ENCODE measurements at places on chromosomes 1 and 21.

DNA sequence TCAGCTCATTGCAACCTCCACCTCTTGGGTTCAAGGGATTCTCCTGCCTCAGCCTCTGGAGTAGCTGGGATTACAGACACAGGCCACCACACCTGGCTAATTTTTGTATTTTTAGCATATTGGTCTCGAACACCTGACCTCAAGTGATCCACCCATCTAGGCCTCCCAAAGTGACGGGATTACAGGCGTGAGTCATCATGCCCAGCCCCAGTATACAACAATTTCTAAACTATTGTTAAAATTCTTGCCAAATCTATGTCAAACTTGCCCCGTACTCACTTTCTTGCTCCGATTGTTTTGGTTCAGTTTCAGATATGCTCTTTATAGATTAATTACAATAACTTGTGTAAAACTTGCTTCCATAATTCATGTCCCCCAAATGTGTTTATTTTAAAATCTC lies 4.1 kb downstream of the RGS18 start:
- no peak for DNase-seq

GRCh38 chr21:45736690-45737484 lies 93.4 kb downstream of the PCBP3 start:
- no peak for DNase-seq

DNA sequence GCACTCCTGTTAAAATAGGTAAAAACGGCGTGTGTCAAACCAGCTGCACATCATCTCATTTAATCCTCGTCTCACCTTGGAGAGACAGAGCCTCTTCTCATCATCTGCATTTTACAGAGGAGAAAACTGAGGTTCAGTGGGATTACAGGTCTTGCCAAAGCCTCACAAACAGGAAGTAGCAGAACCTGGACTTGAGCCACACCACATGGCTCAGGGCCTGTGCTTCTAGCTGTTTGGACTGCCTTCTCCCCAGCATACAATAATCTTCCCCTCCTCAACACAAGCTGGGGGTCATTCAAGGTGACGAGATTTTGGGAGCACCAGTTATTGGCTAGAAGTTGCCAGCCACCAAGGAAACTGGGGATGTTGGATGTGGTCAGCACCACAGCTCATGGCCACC lies 167.9 kb upstream of the ZC3H12A start:
- no peak for DNase-seq

- DNase-seq = no peak
Observed at GRCh38 chr21:35635994-35636393, 424.3 kb downstream of the SETD4 start.

GRCh38 chr1:53273526-53273925 lies 35.2 kb upstream of the MAGOH start:
- DNase-seq = no peak

GRCh38 chr21:42271065-42271464 lies 44.1 kb downstream of the TFF3 start:
- DNase-seq = no peak

DNA sequence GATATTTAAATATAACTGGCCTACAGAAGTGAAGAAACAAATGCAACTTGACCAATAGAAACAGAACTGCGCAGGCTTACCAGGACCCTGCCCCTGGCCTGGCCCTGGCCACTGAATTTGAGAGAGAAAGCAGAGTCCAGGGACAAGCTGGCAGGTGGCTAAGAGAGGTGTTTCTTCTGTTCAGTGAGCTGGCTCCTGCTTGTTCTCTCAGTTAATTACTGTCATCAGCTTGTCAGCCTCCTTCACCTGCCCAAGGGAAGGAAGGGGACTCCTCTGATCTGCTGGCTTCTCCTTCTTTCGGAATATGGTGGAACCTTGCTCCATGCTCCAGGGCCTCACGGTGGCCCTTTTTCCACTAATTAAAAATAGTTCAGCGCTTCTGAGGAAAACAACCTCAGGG lies 388.4 kb downstream of the DISC1 start:
- DNase-seq = peak; percentile 5

DNA sequence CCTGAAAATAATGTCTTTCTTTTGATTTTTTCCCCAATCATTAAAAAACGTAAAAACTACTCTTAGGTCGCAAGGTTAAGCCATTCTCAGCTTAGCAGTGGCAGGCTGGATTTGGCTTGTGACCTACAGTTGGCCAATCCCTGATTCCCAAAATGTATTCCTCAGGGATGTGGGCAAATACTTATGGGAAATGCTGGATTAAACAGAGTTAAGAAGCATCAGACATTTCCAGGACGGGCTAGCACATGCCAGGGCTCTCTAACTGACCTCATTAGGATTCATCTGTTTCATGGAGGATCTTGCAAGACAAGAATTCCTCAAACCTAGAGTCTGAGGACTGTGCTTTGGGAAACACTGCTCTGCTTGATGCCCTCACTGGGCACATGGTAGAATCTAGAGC lies 982 bp upstream of the IL24 start:
- DNase-seq = no peak

DNA sequence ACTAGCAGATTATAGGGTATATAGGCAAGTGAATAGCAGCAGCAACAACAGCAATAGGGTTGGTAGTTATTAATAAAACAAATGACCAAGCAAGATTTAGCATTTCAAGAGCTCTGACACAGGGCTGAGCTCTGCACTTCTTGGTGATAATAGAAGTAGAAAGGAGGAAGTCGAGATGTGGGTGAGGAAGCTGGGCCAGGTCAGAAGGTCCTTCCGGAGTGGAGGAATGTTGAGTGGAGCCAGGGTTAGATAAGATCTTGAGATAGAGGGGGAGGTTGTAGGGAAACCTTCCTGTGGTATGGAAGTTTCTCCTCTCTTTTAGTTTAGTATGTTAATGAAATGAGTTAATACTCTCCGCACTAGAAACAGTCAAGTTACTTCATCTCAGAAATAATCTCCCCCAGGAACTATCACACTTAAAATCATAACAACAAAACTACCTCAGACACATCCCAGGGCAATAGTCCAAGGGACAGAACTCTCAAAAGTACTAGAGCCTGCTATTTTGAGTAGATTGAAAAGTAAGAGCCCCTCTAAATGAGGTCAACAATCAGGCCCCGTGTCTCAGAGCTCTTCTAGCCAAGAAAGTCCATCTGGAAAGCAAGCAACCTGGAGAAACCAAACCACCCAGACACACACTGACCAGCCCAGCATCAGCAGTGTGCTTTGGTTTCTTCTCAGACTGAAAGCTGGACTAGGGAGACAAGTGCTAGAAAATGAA lies 45.4 kb upstream of the ATP1B1 start:
- no peak for DNase-seq

- peak; percentile 13 for DNase-seq
Observed at GRCh38 chr1:56788588-56788987, 30.6 kb downstream of the FYB2 start.

DNA sequence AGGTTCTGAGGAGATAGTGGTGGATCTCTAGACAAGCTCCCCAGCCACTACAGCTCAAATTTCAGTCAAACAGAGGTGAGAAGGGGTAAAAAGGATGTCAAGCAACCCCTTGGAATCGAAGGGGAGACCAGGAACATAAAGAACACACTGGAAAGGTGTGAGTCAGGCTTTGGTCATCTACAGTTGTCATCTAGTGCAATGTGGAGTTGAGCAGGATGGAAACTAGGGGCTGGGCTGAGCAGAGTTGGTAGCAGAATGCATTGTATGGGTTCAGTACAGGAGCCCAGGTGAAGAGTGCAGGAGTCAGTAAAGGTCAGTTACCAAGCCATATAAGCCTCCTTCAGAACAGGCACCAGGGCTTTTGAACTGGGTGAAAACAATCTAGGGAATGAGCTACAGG lies 52.7 kb upstream of the VAV3 start:
- DNase-seq = no peak

DNA sequence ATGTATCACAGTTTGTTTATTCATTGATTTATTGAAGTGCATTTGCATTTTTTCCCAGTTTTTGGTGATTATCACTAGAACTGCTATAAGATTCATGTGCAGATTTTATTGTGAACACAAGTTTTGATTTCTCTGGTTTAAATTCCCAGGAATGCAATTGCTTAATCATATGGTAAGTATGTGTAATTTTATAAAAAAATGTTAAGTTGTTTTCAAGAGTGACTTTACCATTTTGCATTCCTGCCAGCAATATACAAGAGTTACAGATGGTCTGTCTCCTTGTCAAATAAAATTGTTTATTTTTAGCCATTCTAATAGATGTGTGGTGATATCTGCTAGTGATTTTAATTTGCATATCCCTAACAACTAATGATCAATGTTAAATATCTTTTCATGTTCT lies 127.3 kb upstream of the APP start:
- no peak for DNase-seq

DNA sequence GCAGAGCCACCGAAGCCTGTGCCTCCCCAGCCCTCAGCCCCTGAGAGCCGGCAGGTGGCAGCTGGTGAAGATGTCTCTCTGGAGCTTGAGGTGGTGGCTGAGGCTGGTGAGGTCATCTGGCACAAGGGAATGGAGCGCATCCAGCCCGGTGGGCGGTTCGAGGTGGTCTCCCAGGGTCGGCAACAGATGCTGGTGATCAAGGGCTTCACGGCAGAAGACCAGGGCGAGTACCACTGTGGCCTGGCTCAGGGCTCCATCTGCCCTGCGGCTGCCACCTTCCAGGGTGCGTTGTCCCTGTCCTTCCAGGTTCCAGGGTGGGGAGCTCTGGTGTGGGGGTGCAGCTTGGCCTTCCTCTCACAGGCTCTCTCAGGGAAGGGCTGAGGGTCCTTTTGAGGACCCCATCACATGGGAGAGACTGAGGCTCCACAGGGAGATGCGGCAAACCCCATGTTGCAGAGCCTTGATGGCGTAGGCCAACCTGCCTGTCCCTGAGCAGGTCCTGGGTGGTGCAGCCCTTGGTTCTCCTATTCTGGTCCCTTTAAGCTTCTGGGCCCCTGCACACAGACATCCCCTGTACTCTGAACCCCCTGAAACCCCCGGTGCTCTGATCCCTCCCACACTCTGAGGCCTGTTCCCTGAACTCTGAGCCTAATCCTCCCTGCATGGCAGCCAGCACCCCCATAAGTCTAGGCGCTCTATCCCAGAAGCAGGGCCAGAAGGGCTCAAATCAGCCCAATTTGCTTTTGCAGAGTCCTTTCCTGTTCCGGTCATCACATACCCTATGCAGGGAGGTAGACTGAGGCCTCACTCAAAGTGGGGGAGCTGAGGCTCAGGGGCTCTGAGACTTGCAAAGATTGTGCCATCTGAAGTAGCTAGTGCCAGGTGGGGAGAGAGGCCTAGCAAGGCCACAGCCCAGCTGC lies 88.5 kb downstream of the TRIM11 start:
- no peak for DNase-seq
